ENCODE measurements at places on chromosomes 12 and 14.

- no peak for DNase-seq
Measured at GRCh38 chr14:75310295-75311111, 31.9 kb downstream of the FOS start.

GRCh38 chr12:2112401-2112800 is 59.6 kb downstream of the CACNA1C start:
- DNase-seq, result no peak

- DNase-seq, result no peak
Measured at GRCh38 chr12:26297396-26298070, 102.2 kb downstream of the SSPN start.

GRCh38 chr14:53979113-53979681 is 22.6 kb upstream of the BMP4 start:
- no peak for DNase-seq

GRCh38 chr14:58774531-58774930 is 136.8 kb downstream of the DACT1 start:
- no peak for DNase-seq

DNA sequence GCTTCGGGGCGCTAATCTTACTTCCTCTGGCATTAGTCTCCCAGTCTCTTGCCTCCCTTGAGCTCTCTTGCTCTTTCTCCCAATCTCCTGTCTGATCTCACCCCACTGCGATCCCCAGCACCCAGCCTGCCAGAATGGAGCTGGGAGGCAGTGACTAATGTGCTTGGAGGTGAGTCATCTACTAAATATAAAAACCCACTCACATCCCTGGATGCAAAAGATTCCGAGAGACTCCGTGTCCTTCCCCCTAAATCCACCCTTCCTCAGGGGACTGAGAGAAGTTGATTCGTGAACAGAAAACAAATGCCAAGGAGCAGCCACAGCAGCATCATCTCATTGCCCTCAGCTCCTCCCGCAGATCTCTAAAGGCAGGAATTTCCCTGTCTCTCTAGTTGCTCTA is 45.7 kb upstream of the KCNA5 start:
- no peak for DNase-seq
